CD4-positive, alpha-beta T cell (primary cell): ENCODE measurements at places on chromosomes 11 and 22. TPM values are rescaled to one million over a fixed set of nuclear protein-coding genes. Genes with fewer than 3 reads are reported as not detected.

Gene PITPNB
- 38.7 TPM for total RNA-seq

DNA sequence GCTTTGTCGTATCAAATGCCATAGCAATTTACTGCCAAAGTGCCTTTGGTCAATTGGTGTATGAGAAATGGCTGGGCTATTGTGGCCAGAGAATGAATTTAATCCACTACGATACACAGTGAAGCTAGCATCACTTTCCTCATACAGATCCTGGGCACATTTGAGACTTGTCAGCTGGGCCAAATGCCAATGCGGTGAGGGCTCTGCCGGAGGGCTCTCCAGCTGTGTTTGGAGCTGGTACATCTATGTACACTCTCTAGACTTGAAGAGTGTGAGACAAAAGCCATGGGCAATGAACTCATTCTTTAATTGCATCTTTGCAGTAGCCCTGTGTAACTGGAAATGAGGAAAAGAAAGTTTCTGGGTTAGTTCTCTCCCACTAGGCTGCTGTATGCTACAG is 1052.9 kb downstream of the NTM start:
- DNase-seq: no peak

Gene SAA4
- total RNA-seq: not detected

DNA sequence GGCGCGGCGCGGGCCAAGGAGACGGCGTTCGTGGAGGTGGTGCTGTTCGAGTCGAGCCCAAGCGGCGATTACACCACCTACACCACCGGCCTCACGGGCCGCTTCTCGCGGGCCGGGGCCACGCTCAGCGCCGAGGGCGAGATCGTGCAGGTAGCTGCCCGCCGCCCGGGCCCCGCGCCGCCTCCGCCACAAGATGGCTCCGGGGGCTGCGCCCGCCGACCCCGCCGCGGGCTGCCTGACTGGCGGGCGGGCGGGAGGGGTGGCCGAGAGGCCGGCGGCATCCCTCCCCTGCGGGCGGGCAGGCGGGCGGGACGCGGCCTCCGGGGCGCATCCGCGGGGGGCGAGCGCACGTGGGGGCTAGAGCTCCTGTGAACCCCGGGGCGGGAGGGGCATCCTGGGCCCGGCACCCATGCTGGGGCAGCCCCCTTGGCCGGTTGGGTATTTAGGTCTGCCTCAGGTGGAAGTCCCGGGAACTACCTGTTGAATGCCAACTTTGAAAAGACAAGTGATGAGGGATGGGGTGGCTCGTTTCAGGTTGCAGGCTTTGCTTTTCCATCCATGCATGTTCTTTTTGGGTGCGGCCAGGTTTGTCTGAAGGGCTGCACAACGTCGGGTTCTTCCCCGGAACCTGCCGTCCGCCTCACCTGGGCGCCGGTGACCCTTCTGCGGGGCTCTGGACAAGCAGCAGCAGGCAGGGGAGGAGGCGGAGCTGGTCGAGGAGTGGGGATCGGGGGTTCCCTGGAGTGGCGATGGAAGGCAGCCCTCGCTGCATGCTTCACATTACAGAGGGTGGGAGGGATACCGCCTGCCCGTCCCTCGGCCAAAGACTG is 760 bp downstream of the ZNRF3 start:
- DNase-seq: peak; percentile 20

- no peak for DNase-seq
Measured at GRCh38 chr11:117789241-117789640, 7.8 kb downstream of the DSCAML1 start.

GRCh38 chr11:119666463-119667131 is 62.4 kb downstream of the NECTIN1 start:
- peak; percentile 74 for DNase-seq

DNA sequence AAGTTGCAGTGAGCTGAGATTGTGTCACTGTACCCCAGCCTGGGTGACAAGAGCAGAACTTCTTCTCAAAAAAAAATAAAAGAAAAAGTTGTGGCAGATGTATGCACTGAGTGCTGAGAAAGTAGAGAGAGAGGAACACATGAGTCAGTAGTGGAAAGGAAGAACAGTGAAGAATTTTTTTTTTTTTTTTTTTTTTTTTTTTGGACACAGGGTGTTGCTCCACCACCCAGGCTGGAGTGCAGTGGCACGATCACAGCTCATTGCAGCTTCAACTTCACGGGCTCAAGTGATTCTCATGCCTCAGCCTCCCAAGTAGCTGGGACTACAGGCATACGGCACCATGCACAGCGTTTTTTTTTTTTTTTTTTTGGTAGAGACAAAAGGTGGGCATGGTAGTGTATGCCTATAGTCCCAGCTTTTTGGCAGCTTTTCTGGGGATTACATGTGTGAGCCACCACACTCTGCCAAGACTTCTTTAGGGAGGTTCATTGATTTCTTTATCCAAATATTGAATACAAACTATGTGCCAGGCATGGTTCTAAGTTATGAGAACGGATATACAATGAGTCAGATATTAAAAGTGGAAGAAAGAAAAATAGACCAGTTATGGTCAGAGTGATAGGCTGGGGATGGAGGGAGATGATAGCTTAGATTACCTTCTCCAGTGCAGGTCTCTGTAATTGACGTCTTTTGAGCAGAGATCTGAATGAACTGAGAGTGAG is 62.0 kb downstream of the YAP1 start:
- DNase-seq: no peak

DNA sequence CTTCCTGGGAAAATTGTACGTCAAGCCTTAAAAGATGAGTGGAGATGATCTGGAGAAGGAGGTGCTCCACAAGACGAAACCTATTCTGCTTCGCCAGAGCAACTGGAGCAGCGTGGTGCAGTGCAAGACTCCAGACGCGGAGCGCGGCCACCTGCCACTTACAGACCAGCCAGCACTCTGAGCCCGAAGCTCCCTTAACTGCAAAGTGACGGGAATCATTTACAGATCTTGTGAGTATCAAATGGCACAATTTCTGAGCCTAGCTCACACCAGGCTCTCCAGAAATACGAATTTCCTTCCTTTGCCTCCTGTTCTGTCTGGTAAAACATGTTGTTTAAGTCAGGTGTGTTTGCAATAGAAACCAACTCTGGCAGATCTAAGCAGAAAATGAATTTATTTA is 369.3 kb downstream of the CADM1 start:
- no peak for DNase-seq

GRCh38 chr11:97461044-97461880 is 1071.4 kb downstream of the JRKL start:
- peak; percentile 7 for DNase-seq

Gene LSP1
- total RNA-seq: 232 TPM

DNA sequence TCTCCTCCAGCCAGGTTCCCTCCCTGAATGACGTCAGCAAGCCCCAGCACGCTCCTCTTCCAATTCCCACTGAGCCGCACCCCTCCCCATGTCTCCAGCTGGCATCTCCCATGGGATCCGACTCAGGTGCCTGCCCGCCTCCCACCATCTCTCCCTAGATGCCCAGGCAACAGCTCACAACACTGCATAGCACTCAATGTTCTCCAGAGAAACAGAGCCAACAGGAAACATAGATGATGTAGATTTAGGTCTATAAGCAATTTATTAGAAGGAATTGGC is 532.3 kb downstream of the BRD1 start:
- no peak for DNase-seq

Gene YPEL1
- 2.6 TPM for total RNA-seq

Gene NXPE1
- total RNA-seq: not detected

Gene FXYD2
- 1.7 TPM for total RNA-seq

Gene ACTN3
- total RNA-seq: 0.14 TPM

Gene KCNJ5
- not detected for total RNA-seq

DNA sequence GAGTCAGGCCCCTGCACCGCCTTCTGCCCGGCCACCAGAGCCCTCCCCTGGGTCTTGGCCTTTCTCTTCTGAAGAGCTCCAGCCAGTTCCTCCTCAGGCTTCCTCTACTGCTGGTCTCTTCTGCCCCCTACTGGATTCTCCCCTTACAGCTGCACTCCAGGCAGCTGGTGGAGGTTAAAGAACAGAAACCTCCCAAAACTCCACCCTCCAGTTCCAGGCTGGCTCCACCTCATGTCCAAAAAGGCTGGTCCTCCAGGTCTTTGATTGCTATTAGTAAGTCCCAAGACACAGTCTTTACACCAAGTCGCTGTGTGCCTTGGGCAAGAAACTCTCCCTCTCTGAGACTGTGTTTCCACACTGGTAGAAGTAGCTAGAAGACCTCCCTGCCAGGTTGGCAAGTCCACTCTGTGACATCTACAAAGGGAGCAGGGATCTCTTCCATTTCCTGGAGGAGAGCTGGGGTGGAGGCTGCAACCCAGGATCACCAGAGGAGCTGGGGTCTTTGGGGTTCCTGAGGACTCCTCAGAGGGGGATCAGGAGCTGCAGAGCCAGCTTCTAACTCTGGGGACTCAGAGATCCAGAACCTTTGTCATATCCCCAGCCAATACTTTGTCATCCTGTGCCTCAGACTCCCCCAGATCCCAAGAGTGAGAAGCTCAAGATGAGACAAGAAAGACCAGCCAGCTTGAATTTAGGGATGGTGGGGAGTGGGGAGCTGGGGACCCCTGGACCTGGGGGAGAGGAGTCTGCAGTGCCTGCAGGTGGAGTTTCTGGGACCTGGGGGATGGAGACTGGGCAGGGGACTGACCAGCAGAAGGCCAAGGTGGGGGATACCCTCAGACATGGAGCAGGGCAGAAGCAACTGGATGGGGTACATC is 3.4 kb upstream of the IGLL5 start:
- DNase-seq: peak; percentile 87

GRCh38 chr11:2734181-2735052 is 34.6 kb upstream of the KCNQ1OT1 start:
- DNase-seq: no peak

- DNase-seq: no peak
Measured at GRCh38 chr11:68563454-68563853, 102.9 kb downstream of the PPP6R3 start.

DNA sequence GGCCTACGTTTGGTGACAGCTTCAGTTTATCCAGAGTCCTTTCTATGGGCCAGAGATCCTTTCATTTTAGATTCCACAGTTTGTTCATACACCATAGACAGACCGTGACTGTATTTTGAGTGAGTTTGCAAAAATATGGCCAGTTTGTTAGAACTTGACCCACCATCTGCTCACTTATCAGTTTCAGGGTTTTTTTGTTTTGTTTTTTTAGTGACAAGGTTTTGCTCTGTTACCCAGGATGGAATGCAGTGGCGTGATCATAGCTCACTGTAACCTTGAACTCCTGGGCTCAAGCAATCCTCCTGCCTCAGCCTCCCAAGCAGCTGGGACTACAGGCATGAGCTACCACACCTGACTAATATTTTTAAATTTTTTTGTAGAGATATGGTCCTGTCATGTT is 9.1 kb upstream of the CKAP5 start:
- no peak for DNase-seq

Gene H19
- total RNA-seq: not detected

DNA sequence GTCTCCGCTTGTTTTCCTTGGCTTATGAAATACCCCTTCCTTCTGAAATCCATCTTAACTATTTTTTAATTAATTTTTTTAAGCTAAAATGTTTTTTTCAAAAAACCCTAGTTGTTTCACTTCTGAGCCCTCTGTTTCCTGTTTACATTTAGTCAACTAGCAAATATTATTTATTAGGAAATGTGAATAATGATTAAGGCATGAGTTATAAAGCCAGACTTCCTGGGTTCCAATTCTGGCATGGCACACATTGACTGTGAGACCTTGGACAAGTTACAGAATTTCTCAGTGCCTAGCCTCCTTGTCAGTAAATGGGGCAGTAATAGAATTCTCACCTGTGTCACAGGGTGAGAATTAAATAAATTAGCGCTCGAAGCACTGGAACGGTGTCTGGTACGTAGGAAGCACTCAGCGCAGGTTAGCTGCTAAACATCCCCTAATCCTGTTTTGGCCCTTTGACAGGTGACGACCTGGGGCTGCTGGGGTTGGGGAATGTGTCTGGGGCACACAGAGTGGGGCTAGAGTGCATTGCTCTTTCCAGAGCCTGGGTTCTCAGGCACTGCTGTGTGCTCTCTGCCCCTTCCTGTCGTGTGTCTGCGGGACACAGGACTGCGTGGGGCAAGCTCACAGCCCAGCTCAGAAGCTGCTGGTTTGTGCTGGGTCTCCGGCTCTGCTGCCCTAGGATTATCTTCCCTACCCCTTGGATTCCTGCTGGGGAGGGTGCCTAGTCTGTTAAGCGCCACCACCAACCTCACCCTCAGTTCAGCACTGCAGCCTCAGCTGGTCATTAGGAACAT is 13.1 kb downstream of the PANX1 start:
- DNase-seq: no peak

DNA sequence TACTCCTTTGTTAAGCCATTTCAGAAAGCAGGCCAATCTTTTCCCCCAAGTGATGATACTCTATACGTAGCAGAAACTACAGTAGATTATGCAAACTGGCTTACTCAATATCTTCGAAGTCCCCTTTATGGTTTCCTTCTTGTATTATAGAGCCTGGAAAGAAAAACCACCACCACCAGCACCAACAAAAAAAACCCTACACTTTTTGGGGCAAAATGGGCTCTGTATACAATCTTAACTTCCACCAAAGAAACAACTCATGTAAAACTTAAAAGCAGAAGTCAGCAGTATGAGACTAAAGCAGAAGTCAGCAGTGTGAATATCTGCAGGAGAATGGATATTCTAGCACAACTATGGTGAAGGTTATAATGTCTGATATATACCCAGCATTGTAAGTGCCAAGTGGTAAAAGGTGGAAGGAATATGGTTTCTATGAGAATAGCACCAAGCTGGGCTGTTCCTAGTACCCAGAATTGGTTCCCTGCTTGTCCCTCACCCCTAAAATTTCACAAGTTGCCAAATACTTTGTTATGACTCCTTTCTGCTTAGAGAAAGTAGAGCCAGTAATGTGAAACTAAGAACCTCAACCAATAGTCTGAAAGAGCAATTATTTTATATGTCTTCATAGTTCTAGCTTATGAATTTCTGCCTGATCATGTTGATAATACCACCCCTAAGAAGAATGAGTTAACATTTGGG is 252.1 kb downstream of the SBF2 start:
- no peak for DNase-seq

DNA sequence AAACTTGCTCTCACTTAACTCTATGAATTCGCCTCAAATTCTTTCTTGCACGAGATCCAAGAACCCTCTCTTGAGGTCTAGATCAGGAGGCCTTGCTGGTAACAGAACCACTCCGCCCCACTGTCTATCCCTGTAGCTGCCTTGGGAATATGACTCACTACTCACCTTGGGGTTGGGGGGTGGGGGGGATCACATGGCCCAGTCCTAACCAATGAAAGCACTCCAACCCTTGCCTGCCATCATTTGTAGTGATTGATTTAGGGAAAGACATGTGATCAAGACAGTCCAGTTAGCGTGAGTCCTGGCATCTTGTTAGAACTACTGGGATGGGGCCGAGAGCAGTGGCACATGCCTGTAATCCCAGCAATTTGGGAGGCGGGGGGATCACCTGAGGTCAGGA is 4.8 kb upstream of the MRTFA start:
- no peak for DNase-seq

- no peak for DNase-seq
Measured at GRCh38 chr11:115710426-115710825, 206.2 kb upstream of the CADM1 start.

- no peak for DNase-seq
Measured at GRCh38 chr11:19838994-19839768, 126.5 kb downstream of the NAV2 start.
